ENCODE measurements at places on chromosomes 12 and 14.
A peak's percentile ranks its signal among the peaks of the same experiment; 100 is the strongest.

- DNase-seq, result no peak
Observed at GRCh38 chr12:43653289-43653915, 101.4 kb upstream of the ADAMTS20 start.

DNA sequence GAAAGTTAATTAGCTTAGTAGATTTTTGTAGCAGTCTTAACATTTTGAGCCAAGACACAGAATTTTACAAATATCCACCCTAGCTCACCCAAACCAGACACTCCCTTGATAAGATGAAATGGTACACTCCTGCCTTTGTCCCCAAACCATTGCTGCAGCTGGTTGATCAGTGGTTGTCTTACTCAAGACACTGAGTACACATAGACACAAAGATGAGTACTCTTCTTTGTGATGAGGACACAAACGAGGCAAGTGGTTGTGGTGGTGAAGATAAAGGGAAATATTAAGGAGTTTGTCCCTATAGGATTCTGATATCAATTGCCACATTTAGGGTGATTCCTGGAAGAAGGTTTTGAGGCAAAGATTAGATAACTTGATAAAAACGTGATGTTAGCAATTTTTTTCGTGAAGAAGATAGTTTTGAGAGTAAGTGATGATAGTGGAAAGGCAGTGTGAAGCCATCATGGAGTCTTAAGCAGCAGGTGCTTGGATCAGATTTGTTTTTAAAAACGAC, 21.4 kb upstream of the ATP2B1 start:
- DNase-seq, result no peak

DNA sequence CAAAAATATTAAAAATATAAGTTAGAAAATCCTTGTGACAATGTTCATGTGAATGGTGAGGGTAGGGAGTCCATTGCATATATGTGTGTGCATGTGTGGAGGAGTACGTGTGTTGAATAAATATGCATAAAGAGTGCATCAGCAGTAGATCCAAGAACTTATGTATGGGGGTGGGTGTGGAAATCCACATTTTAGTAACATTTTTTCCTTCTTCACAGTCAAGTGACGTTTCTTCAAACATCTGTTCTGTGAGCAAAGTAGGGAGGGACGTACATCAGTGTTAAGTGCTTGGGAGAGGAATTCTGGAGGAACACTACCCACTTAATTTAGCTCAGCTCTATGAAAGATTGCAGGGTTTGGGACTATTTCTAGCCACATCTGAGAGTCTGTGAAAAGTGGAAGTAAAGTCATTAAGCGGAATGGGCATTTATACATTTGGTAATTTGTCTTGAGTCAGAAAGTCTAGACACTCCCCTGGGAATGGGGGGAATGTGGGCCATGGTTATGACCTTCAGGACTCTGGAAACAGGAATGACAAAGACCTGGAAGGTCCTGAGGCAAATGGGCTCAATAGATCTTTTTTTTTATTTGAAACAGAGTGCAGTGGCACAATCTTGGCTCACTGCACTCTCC, 156.4 kb upstream of the PLXNC1 start:
- no peak for DNase-seq

DNA sequence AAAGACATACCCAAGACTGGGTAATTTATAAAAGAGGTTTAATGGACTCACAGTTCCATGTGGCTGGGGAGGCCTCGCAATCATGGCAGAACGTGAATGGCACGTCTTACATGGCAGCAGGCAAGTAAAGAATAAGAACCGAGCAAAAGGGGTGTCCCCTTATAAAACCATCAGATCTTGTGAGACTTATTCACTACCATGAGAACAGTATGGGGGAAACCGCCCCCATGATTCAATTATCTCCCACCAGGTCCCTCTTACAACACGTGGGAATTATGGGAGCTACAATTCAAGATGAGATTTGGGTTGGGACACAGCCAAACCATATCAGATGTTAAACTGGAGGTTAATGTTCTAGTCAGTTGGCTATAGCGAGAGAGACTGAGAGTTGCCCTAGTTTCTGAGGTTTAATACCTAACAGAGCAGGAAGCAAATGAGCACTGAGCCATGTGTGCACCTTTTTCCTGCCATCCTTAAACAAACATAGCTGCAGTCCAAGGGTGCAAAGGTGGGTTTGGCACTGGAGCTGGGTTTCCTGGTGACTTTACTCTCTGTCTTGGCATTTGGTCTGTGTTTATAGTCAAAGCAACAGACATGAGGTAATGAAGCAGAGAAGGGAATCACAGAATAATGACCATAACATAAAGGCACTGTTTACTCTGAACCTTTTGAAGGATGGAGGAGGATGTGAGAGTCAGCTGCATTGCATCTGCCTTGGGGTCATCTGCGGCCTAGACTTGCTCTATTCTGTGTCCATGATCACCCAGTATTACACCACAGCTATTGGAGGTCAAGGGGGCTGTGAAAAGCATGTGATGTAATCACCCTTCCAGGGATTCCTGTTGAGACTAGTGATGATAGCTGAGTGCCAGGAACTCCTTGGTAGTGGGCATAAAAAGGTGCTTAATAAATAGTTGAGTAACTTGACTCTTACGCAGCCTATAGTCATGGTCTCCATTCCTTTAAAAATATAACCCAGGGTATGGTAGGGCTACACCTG, 83.6 kb upstream of the USP44 start:
- no peak for DNase-seq

GRCh38 chr12:102540815-102541385, 60.5 kb upstream of the IGF1 start:
- DNase-seq, result no peak

GRCh38 chr14:70257526-70257925, 68.8 kb upstream of the SLC8A3 start:
- no peak for DNase-seq

- DNase-seq, result no peak
Observed at GRCh38 chr14:41154143-41154807, 452.4 kb upstream of the LRFN5 start.

DNA sequence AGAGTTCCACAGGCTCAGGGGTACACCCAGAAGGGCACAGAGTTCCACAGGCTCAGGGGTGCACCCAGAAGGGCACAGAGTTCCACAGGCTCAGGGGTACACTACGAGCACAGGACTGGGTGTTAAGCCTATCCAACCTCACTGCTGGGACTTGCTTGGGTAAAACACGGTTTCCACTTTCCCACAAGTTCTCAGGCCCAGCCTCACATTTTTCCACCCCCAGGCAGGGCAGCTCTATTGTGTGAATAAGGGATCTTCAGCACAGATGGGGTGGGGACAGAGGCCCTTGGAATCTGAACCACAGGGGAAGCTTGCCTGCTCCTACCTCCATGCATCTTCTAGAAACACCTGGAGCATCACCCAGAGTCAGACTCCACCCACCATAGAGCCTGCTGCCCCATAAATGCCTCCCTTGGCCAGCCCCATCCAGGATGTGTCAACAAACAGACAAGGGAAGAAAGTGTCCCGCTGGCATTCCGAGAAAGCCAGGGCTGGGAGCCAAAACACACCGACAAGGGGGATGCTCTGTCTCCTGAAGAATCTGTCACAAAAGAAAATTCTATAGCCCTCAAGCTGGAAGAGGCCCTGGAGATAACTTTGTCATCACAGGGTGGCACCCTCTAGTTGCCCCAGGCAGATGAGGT, 4.8 kb downstream of the CRACR2A start:
- no peak for DNase-seq

GRCh38 chr14:58736606-58737005, 98.8 kb downstream of the DACT1 start:
- no peak for DNase-seq

- DNase-seq, result no peak
Observed at GRCh38 chr14:55843718-55844403, 263.9 kb downstream of the KTN1 start.

- peak; percentile 52 for DNase-seq
Observed at GRCh38 chr12:96193725-96194575, at the start of gene ELK3. Gene ELK3 (plus strand): TSS chr12:96194375.

GRCh38 chr12:54411391-54412241, 7.5 kb downstream of the ITGA5 start:
- peak; percentile 42 for DNase-seq

DNA sequence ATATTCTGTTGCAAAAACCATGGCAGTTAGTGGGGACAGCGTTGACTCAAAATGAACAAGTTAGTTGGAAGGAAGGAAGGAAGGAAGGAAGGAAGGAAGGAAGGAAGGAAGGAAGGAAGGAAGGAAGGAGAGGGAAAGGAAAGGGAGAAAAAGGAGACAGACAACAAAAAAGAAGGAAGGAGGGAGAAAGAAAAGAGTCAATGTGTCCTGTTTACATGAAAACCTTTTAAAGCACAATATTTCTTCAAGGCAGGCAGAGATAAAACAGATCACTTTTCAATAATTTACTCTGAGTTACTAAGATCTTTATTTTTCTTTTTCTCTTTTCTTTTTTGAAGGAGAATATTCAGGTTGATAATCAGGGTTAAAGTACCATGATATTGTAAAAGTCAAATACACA, 99.4 kb downstream of the CCER1 start:
- DNase-seq, result no peak

DNA sequence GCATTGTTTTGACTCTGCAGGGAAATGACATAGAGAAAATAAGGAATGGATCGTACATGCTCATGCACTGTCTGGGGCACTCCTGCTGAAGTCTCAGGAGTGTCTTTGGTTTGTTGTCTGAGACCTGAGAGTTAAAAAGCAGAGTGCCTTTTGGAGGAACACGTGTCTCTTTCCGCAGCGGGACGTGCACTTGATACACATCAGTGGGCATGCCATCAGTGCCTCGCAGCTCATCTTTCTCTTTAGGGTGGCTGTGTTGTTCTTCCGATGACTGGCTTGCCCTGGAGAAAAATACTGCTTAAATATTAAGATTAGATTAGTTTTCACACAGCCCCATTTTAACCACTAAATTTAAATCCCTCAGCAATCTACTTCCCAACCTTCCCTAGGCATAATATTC, 835.9 kb downstream of the DIO2 start:
- no peak for DNase-seq

- no peak for DNase-seq
Observed at GRCh38 chr12:4261655-4262054, 11.9 kb upstream of the CCND2 start.

GRCh38 chr12:85923767-85924331, 49.8 kb downstream of the NTS start:
- no peak for DNase-seq

DNA sequence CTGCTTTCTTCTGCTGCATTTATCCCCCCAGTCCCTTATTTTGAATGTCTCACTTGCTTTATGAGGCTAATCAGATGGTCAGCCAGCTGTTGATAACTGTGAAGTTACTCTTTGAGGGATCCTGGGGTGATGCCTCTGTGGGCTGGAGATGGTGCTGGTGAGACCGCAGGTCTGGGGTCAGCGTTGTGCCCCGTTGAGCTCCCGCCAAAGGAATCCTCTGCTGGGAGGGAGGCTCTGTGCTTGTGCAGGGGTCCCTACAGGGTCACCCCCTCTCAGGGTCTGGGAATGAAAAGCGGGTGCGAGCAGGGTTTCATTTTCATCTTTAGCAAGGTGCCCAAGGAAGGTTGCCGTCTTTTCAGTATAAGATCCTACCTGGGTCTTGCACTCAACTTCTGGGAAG, 161.2 kb upstream of the RTL1 start:
- no peak for DNase-seq

DNA sequence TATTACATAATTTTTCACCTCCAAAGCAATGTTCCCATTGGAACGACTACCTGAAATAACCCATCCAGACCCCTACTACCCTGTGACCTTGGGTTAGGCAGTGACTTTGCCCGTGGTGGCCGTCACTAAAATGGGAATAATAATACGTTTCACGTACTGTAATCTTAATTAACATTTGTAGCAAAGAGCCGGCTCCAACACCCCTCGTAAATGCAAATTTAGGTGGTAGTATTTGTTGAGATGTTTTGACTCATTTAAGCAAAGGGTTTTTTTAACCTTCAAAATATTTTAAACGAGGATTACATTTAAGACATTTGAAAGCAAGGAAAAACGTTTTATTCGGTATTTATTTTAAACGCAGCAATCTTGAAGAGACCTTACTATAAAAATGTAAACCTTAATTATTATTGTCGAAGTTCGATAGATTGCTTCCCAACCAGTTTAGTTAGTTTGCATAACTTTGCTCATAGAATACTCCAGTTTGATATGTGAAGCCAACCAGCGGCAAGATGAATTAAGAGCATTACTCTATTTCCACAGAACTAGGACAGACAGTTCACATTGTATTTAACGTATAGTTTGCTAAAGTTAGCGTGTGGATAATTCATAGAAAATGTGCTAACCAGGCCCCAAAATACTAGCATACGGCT, 1.4 kb upstream of the ARID2 start:
- DNase-seq, result no peak

- DNase-seq, result no peak
Observed at GRCh38 chr12:81450920-81451739, 308.0 kb downstream of the PPFIA2 start.

DNA sequence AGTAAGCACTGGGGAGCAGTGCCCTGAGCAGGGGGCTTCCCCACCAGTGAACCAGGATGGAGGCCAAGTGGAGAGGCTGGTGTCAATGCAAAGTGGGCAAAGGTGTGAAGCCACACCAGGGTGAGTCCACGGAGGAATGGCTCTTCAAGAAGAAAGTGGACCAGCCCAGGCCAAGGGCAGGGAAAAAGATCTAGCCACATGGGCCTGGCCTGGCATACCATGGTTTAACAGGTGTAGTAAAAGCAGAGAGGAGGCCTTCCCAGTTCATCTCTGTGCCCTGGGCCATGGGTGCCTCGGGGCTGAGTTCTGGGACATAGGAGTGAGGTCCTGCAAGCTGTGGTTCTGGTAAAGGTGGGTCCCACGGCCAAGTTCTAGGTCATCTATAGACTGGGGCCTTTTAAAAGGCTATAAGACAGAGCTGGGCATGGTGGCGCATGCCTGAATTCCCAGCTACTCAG, 153.4 kb downstream of the DPF3 start:
- no peak for DNase-seq

DNA sequence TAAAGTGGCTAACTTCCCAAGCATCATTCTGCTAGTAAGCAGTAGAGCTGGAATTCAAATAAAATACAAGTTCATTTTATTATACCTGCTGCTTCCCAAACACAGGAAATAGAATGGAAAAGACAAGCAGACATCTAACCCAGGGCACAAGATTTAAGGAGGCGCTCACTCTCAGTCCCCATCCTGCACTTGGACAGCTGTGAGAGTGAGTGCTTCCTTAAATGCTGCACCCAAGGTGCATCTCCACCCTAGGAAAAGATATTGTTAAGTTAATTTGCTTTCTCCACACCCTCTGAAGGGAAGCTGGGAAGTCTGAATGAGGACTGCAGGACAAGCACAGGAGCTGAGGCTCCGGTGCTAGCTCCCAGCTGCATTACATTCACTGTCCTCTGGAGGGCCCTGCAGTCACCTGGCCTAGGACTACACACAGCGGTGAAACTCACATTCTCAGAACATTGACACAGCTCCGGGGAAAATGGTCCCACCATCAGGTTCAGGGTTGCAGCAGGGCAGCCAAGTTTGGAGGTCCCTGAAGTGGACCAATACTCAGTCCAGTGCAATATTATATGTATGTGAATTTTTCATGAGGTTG, 14.2 kb downstream of the HEBP1 start:
- DNase-seq, result no peak

DNA sequence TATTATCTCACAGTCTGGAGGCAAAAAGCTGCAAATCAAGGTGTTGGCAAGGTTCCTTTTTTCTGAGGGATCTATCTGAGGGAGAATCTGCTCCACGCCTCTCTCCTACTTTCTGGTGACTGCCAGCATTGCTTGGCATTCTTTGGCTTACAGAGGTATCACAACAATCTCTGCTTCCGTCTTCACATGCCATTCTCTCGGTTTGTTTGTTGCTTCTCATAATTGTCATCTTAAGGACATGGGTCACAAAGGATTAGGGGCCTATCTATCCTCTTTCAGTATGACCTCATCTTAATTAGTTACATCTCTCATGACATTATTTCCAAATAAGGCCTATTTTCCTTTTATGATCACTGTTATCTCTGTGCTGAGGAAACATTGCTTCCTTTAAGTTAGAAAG, 345.0 kb downstream of the FOXG1 start:
- no peak for DNase-seq
